ENCODE measurements at places on chromosomes 2 and 18.

DNA sequence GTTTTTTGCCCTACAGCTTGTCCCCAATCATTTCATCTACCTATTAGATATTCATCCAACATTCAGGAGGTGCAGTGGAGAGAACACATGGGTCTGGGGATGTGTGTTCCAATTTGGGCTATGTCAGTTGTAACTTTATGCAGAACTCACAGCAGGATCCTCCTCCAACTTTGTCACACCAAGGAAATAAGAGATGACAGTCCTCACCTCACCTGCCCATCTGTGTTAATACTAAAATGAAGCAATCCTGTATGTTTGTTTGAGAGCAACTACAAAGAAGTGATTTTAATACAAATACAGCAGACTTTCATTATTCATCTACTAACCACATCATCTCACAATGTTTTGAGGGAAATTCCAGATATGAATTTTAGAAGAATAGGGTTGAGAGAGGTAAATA is 126.7 kb downstream of the ARHGAP15 start:
- no peak for DNase-seq

DNA sequence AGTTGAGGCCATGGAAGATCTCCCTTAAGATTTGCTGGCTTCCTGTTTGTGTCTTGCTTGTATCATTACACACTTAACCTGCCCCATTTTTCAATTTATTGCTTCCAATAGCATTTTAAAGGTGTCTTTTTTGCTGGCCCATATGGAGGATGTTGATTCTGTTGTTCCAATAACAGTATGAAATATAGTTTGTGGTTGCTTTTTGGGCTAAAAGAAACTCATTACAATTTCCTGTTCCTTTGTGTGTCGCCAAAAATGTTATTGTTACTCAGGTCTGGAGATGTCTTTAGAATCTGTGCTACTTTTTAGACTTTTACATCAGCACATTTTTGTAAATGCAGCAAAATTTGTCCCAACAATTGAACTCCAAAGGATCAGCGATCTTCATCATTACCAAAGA is 234.0 kb upstream of the ITGA4 start:
- DNase-seq = no peak

DNA sequence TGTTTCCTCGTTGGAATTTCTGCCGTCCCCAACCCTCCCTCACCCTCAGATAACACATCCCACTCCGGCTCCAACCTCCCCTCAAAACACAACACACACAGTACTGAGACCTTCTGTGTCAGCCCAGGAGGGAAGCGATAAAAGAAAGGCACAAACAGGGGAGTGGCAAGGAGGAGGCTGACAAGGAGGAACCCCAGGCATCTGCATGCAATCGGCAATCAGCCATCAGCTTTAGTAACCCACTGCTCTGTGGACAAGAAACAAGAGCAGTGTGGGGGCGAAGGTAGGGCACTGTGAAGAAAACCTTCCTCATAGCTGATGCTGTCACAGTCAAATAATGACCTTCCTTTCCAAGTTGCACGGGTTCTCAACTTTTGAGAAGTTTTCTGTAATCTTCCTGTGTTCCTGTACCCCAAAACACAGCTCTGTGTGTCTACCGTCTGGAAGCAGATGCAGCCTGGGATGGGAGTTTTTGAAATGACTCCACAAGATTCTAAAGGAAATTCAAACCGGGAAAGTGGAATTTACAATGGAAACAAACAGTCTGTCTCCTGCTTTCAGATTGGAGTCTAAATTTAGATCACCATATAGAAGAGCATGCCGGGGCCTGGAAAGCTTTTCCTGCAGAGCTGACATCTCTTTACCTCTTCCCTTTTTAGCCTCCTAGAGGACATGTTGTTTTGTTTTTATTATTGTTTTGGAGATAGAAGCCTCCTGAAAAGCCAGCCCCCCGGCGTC is 16.4 kb upstream of the LPIN2 start:
- DNase-seq = peak; percentile 77

- DNase-seq = peak; percentile 4
These were observed 157.5 kb upstream of the SESTD1 start for GRCh38 chr2:179422037-179422643.

- DNase-seq = no peak
These were observed 106.2 kb upstream of the ZFP36L2 start for GRCh38 chr2:43332653-43333052.

GRCh38 chr2:128988967-128989366 is 670.3 kb upstream of the HS6ST1 start:
- no peak for DNase-seq

DNA sequence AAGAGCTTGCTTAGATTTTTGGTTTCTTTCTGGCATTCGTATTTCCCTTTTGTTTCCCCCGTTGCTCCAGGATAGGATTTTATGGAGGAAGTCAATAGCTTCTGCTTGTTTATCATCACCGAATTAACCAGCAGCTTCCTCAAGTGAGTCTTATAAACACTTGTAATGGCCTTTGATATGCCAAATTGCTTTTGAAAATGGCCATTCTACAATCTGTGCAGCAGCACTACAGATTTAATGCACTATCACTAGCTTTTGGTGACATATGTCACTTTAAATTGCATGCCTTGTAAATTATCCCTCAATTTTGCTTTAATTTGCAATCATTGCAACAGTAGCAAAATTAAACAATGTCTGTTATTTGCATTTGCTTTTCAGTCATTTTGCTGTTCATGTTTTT is 774.7 kb downstream of the METTL4 start:
- no peak for DNase-seq

- DNase-seq = no peak
These were observed 6.0 kb downstream of the GPC1 start for GRCh38 chr2:240441326-240441992.

GRCh38 chr2:241980193-241980592 is 110.7 kb downstream of the RTP5 start:
- no peak for DNase-seq

DNA sequence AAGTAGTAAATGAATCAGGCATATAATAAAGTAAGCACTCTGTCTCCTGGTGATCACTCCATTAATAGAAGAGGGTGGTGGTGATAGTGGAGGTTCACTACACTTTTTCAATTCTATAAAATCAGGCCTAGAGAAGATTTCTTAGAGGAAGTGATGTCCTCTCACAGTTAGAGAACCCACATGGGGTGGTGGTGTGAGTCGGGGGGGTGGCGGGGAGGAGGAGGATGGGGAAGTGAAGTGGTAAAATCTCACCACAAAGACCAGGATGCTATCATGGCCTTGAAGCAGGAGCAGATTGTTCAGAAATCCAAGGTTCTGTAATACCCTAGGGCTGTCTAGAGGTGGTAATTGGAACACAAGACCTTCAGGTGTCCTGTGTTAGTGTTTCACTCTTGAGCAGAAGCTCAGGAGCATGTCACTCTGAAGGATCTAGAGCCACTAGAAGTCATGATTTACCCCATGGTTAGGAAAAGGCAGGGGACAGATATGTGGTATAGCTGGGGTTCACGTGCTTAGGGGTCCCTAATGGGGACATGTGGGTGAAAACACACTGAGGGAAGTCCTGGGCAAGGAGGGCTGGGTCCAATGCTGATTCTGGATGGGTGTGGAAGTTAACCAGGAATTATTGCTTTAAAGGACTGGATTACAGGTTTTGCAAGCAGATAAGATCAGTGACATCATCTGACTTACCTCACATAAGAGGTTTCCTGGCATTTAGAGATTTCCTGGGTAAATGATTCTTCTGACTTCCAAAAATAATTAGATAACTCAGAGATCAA is 31.0 kb downstream of the RNF125 start:
- no peak for DNase-seq

GRCh38 chr18:71352618-71353017 is 1063.8 kb downstream of the SOCS6 start:
- no peak for DNase-seq

- DNase-seq = peak; percentile 46
These were observed 626 bp downstream of the CAPN10 start for GRCh38 chr2:240586919-240587800.

- DNase-seq = peak; percentile 16
These were observed 602.6 kb upstream of the VRK2 start for GRCh38 chr2:57443973-57444521.

- no peak for DNase-seq
These were observed 112.2 kb upstream of the SESTD1 start for GRCh38 chr2:179376881-179377280.

- DNase-seq = no peak
These were observed 46.8 kb upstream of the PPM1B start for GRCh38 chr2:44121899-44122298.

DNA sequence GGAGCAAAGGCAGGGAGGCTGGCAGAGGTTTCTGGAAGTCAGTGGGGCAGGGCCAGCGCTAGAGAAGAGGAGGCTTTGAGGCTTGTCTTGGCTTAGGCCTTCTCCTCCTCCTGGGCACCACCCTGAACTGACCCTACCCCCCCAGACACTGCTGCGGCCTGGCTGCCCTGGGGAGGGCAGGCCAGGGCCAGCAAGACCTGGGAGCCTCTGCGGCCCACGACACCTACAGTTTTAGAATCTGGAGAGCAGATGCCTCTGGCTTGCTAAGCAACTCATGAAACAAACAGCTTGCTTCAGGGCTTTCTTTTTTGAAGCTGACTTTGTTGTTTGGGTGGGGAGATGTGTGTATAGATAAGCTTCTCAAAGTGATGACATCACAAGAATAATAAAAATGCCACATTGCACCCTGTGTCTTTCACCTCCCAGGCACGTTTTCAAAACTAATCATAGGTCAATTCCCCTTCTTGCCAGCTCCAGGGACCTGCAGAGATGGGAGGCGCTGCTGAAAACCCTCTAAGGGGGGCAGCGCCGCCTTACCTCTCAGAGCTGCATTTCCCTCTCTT is 46.2 kb upstream of the SMAD7 start:
- DNase-seq = peak; percentile 77

GRCh38 chr2:47174733-47175361 is 19.7 kb upstream of the STPG4 start:
- DNase-seq = no peak

DNA sequence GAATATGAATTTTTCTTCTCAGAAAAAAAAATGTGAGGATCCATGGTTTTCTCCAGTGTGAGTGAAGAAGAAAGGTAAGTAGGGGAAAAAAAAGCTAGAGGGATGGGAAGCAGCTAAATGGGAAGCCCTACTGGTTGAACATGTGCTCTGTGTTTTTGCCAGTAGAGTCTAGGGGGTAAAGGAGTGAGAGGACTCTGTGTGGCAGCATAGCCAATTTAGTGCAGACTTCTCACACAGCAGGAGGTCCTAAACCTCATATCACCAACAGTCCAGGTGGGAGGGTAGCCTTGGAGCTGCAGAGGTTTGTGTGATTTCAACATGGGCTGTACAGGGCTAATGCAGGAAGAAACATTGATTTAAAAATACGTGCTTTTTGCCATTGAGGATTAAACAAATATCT is 334.5 kb upstream of the SPHKAP start:
- no peak for DNase-seq

GRCh38 chr2:16643099-16643498 is 22.5 kb downstream of the CYRIA start:
- no peak for DNase-seq

GRCh38 chr2:46302005-46302695 is 4.9 kb downstream of the EPAS1 start:
- DNase-seq = no peak

DNA sequence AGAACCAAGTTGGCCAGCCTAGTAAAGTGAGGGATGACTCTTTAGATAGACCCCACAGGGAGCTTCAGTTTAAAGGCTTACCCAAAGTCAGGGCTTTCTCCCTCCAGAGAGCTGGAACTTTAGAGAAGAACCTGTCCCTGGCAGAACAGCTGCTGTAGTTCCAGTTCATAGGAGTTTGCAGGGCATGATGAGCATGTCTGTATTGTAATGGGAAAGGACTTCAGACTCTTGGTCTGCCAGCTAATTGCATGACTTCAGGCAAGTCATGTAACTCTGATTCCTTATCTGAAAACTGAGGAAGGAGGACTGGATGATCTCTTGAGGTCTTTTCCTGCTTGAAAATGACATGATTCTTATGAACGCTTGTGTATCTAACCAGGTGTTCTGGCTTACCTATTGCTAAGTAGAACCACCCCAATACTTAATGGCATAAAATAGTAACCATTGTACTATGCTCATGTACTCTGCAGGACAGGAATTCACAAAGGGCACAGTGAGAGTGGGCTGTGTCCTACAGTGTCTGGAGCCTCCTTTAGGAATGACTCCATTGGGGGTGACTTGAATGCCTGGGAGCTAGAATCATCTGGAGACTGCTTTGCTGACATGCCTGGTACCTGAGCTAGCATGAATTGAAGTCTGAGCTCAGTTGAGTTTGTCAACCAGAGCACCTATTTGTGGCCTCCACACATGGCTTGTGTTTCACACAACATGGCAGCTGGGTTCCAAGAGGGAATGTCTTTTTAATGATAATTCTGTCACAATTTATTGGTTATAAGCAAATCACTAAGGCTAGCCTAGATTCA is 18.9 kb downstream of the SP5 start:
- no peak for DNase-seq

GRCh38 chr2:45963816-45964215 is 312.3 kb downstream of the PRKCE start:
- no peak for DNase-seq

- no peak for DNase-seq
These were observed 102.5 kb downstream of the RBM43 start for GRCh38 chr2:151159109-151159662.

DNA sequence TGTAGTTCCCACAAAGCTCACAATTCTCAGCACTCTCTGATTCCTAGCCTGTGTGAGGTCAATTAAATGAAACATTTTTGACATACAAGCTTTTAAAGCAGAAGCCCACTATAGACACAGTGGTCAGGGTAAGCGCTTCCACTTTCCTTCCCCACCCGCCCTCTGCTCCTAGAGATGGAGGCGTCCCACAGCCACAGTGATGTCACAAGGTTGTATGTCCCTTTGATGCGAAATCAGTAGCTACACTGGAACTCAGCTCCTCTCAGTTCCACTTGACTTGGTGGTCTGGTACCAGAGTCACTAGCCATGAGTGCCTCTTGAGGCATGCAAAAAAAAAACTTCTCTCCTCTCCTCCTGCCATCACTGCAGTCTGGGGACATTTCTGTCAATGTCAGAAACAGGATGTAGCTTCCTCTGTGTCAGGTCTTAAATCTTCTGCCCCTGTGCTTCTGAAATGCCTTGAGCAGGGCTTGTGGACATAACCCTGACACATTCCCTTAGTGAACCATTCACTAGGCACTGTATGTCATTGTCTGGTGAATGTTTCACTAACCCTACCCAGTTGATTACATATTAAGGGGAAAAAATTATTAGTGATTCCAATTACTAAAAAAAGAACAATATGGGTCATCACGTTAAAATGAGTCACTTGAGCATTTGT is 7.8 kb downstream of the SULT1C4 start:
- no peak for DNase-seq
